Gastroesophageal sphincter (tissue), 4 donors: ENCODE measurements at places on chromosomes 6 and 20.

DNA sequence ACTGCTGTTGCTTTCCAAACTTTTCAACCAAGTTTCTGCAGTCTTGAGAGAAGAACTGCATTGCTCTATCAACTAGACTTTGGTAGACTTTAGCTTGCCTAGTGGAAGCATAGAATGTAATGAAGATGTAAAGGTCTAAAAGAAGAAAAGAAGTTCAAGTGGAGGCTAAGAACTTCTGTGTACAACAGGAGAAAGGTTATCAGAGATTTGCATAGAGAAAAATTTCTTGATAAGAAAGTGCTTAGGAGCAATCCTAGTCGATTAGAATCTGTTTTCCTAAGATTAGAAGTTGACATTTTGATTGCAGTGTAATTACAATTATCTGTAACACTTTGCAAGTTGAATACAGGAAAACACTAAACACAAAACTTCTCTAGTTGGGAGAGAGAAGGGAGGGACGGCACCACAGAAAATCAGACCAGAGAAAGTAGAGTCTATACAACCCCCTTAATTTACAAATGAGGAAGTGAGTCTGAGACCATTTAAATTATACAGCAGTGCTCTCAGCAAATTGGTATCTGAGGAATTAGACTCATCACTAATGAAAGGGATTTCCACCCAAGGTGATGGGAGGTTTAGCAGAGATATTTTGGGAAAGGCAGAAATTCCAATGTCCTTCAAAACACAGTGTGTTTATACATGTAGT is 194.3 kb upstream of the MARCKS start:
- no peak overlapping the region for H3K4me3 ChIP-seq
- H3K4me1 ChIP-seq: no peaks in the 10 kb centered on the region
- no peak overlapping the region for H3K27ac ChIP-seq
- H3K27me3 ChIP-seq: no peaks in the 10 kb centered on the region
- no peaks in the 10 kb centered on the region for H3K36me3 ChIP-seq
- ATAC-seq: no peak

- ATAC-seq: peak; percentile 5
- no peak overlapping the region for H3K4me3 ChIP-seq
- no peaks in the 10 kb centered on the region for H3K4me1 ChIP-seq
Measured at GRCh38 chr6:167668019-167668753, 158.5 kb upstream of the AFDN start.

DNA sequence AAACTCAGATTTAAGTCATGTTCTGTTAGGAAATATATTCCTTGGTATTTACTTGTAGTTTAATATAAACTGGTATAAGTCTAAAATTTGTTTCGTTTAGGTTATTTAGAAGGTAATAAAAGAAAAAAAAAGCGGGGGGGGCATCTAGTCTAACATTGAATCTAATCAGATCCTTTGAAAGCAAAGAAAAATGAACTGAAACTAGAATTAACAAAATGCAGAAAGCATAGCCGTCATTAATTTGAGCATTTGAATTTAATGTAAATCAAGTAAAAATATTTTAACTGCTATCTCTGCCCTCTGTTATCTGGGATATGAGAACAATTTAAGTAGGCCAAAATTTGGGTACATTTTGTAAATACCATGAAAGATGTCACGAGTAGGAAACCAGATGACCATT is 54.1 kb downstream of the SNX9 start:
- no peak for ATAC-seq
- no peaks in the 10 kb centered on the region for H3K27me3 ChIP-seq
- H3K4me3 ChIP-seq: no peak overlapping the region

GRCh38 chr6:30912746-30913520 is 1.1 kb upstream of the VARS2 start:
- H3K36me3 ChIP-seq: no peaks in the 10 kb centered on the region
- no peaks in the 10 kb centered on the region for H3K27me3 ChIP-seq
- H3K27ac ChIP-seq: peak overlapping the region; percentile 90

GRCh38 chr20:36421641-36422040 is 115.5 kb downstream of the DLGAP4 start:
- H3K4me1 ChIP-seq: no peaks in the 10 kb centered on the region
- ATAC-seq: no peak
- no peak overlapping the region for H3K4me3 ChIP-seq
- no peak overlapping the region for H3K27ac ChIP-seq
- H3K27me3 ChIP-seq: peaks cover 56% of the 10 kb centered on the region

DNA sequence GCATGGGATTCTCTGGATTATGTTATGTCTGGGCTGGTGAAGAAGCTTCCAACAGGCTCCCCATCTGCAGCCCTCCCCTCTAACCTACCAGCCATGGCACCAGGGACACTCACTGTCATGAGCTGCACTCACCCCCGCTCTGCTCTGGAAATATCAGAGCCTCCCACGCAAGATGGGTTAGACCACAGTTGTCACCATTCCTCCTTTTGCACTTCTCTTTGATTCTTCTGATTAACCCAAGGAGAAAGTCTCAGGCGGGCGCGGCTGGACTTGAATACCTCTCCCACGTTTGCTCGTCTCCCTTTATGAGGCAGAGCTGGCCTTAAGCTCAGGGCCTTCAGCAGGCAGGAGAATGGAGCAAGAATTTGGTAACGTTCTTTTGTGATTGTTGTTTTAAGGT is 128.1 kb downstream of the CEBPB start:
- no peaks in the 10 kb centered on the region for H3K36me3 ChIP-seq

DNA sequence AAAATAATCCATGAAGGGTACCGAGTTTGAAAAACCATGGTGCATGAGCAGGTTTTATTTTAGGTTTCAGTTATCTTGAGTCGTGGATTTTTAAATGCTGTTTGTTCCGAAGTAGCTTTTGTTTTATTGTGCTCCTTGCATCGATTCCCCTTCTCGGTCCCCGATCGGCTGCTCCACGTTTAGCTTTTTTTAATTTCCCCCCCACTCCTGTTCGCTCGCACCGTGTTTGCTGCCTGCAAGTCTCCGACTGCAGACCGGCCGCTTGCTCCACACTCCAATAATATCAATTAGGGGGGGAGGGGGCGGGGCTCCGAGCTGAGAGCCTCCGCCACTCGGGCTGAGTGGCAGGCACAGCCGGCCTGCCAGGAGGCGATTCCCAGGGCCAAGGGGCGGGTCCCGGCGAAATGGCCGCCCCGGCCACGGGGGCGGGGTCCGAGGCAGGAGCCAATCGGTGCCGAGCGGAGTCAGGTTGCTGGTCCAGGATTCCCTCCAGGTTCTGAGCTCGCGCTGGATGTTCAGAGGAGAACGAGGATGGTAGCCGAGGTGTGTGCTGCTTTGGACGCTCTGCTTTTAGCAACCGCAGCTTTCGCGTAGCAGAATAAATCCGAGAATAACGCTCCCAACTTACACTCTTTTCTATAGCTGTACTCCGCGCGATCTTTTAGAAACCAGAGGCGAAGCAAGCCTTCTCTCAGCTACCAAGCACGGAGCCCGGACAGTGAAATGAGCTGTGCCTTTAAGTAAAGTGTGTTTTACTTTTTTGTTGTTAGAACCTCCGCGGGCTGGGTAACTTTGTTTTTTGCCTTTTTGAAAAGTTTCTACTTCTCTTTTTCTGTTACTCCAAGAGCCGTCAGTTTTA is at the start of gene EPHA7:
Gene EPHA7 (minus strand): TSS at position 256 of the 859 bp plus-strand sequence. CDS start 218 bp downstream, at position 38.
- H3K27ac ChIP-seq: peak within 1 kb of the TSS; percentile 67
- no peaks in the 10 kb centered on the region for H3K36me3 ChIP-seq

GRCh38 chr6:109301418-109301817 is 80.8 kb downstream of the CD164 start:
- peaks cover 82% of the 10 kb centered on the region for H3K4me1 ChIP-seq
- no peak for ATAC-seq
- H3K4me3 ChIP-seq: no peak overlapping the region
- no peaks in the 10 kb centered on the region for H3K36me3 ChIP-seq

DNA sequence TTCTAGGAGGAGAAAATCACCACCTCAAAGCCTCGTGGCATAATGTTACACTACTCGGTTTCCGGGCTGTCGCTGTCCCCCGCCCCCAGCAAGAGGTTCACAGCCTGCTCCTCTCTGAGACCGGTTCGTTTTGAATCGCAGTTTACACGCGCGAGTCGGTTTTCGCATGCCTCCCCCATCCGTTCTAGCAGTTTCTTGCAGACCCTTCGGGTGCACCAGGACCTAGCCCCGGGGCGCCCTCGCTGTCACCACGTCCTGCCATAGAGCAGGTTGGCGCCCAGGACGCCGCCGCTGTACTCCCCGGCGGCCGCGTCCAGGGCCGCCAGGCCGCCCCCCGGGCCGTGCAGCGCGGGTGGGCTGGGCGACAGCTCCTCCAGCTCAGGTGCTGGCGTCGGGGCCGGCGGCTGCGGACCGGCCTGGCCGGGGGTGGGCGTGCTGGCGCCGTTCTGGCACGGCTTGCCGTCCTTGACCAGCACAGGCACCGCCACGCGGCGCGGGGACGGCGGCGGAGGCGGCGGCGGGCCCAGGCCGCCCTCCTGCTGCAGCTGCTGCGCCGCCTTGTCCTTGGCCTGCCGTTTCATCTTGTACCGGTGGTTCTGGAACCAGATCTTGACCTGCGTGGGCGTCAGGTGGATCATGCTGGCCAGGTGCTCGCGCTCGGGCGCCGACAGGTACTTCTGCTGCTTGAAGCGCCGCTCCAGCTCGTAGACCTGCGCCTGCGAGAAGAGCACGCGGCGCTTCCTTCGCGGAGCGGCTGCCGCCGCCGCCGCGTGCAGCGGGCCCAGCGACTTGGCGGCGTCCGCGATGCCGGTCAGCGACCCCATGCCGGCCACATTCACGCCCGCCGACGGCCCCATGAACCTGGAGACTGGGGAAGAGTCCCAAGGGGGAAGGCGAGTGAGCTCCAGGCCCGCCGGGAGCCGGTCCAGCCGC is 1.4 kb downstream of the NKX2-4 start:
- H3K27ac ChIP-seq: no peak overlapping the region
- H3K4me1 ChIP-seq: peaks cover 6% of the 10 kb centered on the region
- peaks cover 100% of the 10 kb centered on the region for H3K27me3 ChIP-seq
- H3K36me3 ChIP-seq: peaks cover 1% of the 10 kb centered on the region
- ATAC-seq: no peak

- H3K36me3 ChIP-seq: peaks cover 75% of the 10 kb centered on the region
- no peak overlapping the region for H3K27ac ChIP-seq
- no peaks in the 10 kb centered on the region for H3K27me3 ChIP-seq
- no peak for ATAC-seq
- no peaks in the 10 kb centered on the region for H3K4me1 ChIP-seq
- no peak overlapping the region for H3K4me3 ChIP-seq
Measured at GRCh38 chr20:20519269-20519668, 151.4 kb downstream of the INSM1 start.

DNA sequence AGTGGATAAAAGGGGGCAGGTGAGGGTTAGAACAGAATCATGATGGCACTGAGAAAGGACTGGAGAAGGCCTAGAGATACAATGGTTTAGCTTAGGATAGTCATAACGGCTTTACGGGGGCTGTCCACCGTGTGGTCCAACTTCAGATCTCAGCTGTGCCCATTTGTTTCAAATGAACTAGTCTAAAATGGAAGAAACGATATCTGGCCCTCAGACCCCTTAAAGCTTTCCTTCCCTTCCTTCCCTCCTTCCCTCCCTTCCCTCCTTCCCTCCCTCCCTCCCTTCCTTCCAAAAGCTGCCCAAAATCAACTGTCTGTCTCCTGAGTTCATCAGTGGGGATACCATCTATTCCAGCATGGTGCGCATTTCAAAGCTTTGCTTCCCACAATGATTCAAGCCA is 27.9 kb downstream of the TRAM2 start:
- H3K4me1 ChIP-seq: peaks cover 72% of the 10 kb centered on the region
- ATAC-seq: no peak
- peak overlapping the region; percentile 8 for H3K27ac ChIP-seq
- H3K27me3 ChIP-seq: no peaks in the 10 kb centered on the region
- H3K4me3 ChIP-seq: no peak overlapping the region

GRCh38 chr6:135759831-135760230 is 91.7 kb upstream of the PDE7B start:
- H3K27me3 ChIP-seq: no peaks in the 10 kb centered on the region
- H3K36me3 ChIP-seq: no peaks in the 10 kb centered on the region
- ATAC-seq: no peak
- no peak overlapping the region for H3K27ac ChIP-seq

GRCh38 chr20:57092112-57092899 is 174.1 kb downstream of the BMP7 start:
- H3K27me3 ChIP-seq: peaks cover 61% of the 10 kb centered on the region
- H3K4me1 ChIP-seq: no peaks in the 10 kb centered on the region
- H3K36me3 ChIP-seq: no peaks in the 10 kb centered on the region
- H3K27ac ChIP-seq: no peak overlapping the region

DNA sequence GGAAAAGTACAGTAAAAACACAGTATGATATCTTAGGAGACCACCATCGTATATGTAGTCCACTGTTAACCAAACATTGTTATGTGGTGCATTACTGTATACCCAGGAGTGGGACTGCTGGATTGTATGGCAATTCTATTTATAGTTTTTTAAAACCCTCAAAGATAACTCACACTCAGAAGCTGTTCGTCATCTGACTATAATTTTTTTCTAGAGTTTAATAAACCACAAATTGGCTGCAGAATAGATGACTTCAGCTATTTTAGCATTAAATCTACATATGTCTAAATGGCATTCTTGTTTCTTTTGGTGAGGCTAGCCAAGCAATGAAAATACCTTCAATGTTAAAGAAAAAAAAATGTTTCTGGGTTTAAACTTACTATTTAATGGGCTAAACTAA is 134.2 kb upstream of the BMP5 start:
- no peak overlapping the region for H3K27ac ChIP-seq
- no peaks in the 10 kb centered on the region for H3K36me3 ChIP-seq
- no peak overlapping the region for H3K4me3 ChIP-seq
- no peaks in the 10 kb centered on the region for H3K4me1 ChIP-seq

DNA sequence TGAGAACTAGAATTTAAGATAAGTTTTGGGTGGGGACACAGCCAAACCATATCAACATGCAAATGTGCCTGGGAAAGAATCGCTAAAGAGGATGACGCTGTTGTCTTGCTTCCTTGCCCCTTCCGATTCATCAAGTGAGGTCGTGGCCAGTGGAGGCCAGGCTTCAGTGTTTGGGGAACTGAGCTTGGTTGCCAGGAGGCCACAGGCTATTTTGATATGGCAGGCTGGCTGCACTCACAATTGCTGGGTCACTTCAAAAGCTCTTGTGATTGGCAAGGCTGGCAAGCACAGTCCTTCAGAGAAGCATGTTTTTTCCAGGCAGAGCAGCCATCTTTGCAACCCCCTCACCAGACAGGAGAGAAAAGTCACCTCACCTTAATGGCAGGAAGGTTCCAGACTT is 45.8 kb downstream of the SAMD5 start:
- no peaks in the 10 kb centered on the region for H3K36me3 ChIP-seq
- no peak overlapping the region for H3K27ac ChIP-seq
- H3K4me3 ChIP-seq: no peak overlapping the region

- no peaks in the 10 kb centered on the region for H3K36me3 ChIP-seq
- H3K27ac ChIP-seq: no peak overlapping the region
- H3K27me3 ChIP-seq: no peaks in the 10 kb centered on the region
- peaks cover under 1% of the 10 kb centered on the region for H3K4me1 ChIP-seq
- no peak for ATAC-seq
- H3K4me3 ChIP-seq: no peak overlapping the region
Measured at GRCh38 chr20:23018432-23018831, 16.7 kb upstream of the SSTR4 start.

- H3K4me1 ChIP-seq: peaks cover 76% of the 10 kb centered on the region
- H3K27ac ChIP-seq: peak overlapping the region; percentile 94
- peaks cover 23% of the 10 kb centered on the region for H3K36me3 ChIP-seq
- H3K4me3 ChIP-seq: peak overlapping the region; percentile 70
- peaks cover 47% of the 10 kb centered on the region for H3K27me3 ChIP-seq
- peak; percentile 1 for ATAC-seq
Measured at GRCh38 chr20:62549499-62550086, 73.8 kb upstream of the GATA5 start.

GRCh38 chr20:23823621-23824324 is 2.8 kb downstream of the CST2 start:
- H3K27me3 ChIP-seq: no peaks in the 10 kb centered on the region
- H3K27ac ChIP-seq: peak overlapping the region; percentile 49
- H3K36me3 ChIP-seq: no peaks in the 10 kb centered on the region
